ENCODE measurements at places on chromosomes 6 and 20.

- DNase-seq: no peak
Observed at GRCh38 chr6:90217506-90218127, 79.0 kb downstream of the BACH2 start.

- DNase-seq: no peak
Observed at GRCh38 chr20:34956041-34956458, 382 bp downstream of the MYH7B start.

GRCh38 chr6:105107207-105107606 is 72.6 kb downstream of the POPDC3 start:
- DNase-seq: no peak

DNA sequence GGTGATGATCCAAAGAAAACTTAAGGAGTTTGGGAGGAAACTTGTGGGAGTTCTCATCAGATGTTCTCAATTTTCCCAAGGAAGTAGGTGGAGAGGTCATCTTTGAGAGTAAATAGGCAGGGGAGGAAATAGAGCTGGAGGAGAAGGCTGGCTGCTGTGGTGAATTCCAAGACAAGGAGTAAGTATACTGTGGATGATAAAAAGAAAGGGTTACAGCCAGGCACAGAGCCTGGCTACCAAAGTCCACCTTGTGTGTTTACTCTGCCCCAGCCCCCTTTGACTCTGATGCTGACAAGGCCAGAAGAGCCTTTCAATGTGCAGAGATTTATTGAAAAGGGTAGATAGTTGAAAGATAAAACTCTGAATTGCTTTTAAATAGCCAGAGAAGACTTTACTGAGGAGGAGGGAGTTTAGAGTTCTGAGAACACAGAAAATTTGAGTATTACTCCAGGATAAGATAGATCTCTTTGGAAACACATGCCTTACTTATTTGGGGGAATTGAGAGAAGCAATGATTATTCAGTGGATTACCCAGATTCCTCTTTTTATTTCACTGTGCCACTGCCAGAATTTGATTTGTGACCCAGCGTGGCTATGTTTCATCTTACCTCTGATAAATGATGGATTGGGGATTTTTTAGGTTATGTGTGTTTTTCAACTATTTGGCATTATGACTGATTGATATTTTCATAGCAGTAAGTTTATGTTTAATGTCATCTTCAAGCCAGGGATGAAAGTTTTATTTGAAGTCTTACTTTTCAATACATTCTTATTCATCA is 182.6 kb upstream of the JAG1 start:
- no peak for DNase-seq

DNA sequence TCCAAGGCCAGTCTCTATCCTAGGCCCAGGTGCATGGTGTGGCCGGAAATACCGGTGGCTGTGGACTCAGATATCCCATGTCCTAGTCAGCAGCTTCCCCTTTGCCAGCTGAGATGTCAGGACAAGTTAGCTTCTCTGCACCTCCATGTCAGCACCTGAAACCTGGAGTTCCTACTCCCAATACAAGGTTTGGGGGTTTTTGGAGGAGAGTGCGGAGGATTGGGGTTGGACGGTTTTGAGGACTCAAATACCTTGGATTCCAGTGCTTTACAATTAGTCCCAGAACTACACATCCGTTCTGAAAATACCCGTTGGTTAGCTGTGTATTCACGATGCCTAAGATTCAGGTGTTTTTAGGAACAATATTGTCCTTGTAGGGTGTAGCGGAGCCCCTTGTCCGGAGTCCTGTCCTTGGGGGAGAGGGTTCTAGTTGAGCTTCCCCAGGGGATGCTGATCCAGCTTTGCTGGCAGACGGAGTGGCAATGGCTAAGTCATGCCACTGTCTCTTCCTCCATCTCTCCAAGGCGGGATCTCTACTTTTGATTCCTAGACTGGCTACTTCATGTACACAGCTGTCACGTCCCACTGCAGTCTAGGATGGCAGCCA is 45.0 kb downstream of the ADNP start:
- no peak for DNase-seq

GRCh38 chr6:167119670-167120582 is 3.0 kb upstream of the CCR6 start:
- DNase-seq: no peak

Data from NCI-H446 (cell line).